Fibroblast of pulmonary artery (primary cell): ENCODE measurements at places on chromosomes 2 and 18.

GRCh38 chr2:239095460-239096081 is 247.7 kb downstream of the TWIST2 start:
- no peak for DNase-seq

DNA sequence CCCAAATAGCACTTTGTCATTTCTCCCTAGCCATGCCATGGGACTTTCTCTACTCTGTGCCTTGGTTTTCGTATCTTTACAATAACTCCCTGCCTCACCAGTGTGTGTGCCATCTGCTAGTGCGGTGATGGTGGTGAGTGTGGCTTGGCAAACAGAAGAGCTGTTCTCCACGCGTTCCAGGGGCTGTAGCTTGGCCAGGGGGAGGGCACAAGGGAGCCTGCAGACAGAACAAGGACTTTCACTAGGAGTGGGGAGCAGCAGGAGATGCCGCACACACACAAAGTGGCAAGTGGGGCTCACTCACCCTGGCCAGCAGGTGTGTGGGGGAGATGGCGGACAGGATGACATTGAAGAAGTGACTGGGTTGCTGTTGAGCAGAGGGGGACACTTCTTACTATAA is 196.9 kb downstream of the HAUS1 start:
- no peak for DNase-seq

- no peak for DNase-seq
Measured at GRCh38 chr18:70246061-70246466, 40.6 kb upstream of the RTTN start.

- no peak for DNase-seq
Measured at GRCh38 chr2:169173876-169174275, 104.5 kb downstream of the DHRS9 start.

- no peak for DNase-seq
Measured at GRCh38 chr2:151673016-151673415, 61.3 kb downstream of the NEB start.

DNA sequence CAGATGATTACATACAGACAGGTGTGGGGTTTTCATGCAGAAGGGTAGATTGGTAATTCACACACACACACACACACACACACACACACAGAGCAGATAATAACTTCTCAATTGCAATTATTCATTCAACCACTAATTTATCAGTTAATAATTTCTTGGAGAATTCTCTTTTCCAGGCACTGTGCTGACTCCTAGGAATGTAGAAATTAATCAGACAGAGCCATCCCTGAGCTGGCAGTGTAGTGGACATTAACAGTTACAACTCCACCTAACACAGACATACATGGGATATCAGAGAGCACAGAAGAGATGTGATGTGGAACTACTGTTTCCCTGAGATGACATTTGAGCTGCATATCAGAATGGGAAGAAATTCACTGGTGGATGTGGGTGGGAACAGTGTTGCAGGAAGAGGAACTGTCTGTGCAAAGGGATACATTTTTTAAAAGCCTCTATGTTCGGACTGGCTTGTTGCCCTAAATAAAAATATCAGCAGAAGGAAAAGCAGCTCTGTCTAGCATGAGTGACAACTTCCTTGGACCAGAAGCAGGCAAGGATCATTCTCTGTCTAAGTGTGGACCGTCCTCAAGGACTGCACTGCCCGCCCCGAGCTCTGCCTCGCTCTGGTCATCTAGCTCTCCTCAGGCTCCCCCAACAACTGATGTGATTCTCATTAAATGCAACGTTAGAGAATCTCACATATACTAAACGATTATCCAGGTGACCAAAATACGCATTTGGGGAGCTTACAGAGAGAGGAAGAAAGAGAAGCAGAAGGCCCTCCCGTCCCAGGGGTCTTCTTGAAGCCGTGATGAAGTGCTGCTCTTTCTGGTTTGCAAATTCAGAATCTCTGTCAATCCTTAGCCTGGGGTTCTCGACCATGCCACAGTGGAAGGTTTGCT is 173.4 kb upstream of the TRIB2 start:
- no peak for DNase-seq

DNA sequence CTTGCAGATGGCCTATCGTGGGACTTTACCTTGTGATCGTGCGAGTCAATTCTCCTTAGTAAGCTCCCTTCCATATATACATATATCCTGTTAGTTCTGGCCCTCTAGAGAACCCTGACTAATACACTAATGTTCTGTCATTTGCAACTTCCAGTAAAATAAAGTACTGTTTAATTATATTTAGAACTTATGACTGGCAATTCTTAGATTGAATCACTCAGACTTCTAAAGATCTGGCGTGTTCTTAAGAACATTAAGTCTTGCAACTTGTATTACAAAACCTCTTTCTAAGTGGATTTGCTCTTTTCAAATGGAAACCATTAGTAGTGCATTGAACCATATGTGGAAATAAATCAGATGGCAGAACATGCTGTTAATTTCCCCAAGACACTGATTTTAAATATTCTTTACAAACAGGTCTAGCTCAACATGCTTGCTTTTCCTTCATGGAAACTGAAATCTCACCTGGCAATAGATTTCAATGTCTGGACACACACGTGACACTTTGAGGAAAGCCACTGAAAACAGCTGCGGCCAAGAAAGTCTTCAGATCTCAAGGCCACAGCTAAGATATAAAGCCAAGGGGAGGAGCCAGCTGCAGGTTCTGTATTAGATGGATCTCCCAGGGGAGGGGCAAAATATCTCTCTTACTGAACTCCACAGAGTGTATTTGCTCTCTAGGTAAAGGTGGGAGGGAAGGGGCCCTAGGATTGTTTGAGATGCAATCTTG is 50.6 kb downstream of the PMAIP1 start:
- DNase-seq, result no peak
